ENCODE measurements at places on chromosomes 6 and 20. TPM values are rescaled to one million over a fixed set of nuclear protein-coding genes. Genes with fewer than 3 reads are reported as not detected.

The JAG1 gene
- 42.0 TPM for total RNA-seq

The CST4 gene
- total RNA-seq: not detected

The SMOC2 gene
- total RNA-seq: 9.2 TPM

The HLA-DRA gene
- total RNA-seq: 8.5 TPM

The CCM2L gene
- total RNA-seq: 3.7 TPM

The VGLL2 gene
- total RNA-seq: 0.46 TPM

The GMEB2 gene
- 7.8 TPM for total RNA-seq

The PRL gene
- 0.23 TPM for total RNA-seq

The DDO gene
- 1.8 TPM for total RNA-seq

All from diencephalon (tissue), 1 donor.